ENCODE measurements at places on chromosomes 13 and 19.

DNA sequence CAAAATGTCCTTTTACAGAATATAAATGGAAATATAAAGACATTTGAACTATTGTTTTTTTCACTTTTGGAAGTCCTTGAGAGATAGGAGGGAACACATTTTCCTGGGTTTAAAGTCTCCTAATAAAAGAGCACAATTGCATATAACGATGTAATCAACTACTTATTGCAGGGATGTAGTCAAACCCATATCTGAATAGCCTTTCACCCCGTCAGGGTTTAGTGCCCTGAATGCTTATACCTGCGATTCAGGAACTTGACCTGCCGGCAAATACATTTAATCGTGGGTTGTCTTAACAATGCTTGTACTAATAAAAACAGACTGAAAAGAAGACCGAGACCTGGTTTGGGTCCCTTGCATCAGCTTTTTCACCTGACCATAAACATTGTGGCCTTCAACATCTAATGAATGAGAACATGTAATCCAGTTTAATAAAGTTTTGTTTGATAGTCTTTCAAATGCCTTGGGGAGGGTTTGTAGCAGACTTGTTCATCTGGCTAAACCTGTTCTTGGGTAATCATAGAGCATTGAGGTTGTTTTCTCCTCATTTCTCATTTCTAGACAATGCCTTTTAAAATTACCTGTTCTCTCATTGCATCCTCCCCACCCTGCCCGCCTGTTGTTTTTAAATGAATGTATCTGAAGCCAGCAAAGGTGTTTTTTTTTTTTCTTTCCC lies 7.0 kb downstream of the KLF5 start:
- DNase-seq, result no peak

GRCh38 chr13:40438999-40439797 lies 227.2 kb downstream of the FOXO1 start:
- DNase-seq, result no peak

GRCh38 chr19:54233941-54234340 lies 8.6 kb downstream of the LILRA6 start:
- DNase-seq, result no peak

GRCh38 chr19:35202722-35203688 lies 25.5 kb downstream of the FAM187B start:
- no peak for DNase-seq

DNA sequence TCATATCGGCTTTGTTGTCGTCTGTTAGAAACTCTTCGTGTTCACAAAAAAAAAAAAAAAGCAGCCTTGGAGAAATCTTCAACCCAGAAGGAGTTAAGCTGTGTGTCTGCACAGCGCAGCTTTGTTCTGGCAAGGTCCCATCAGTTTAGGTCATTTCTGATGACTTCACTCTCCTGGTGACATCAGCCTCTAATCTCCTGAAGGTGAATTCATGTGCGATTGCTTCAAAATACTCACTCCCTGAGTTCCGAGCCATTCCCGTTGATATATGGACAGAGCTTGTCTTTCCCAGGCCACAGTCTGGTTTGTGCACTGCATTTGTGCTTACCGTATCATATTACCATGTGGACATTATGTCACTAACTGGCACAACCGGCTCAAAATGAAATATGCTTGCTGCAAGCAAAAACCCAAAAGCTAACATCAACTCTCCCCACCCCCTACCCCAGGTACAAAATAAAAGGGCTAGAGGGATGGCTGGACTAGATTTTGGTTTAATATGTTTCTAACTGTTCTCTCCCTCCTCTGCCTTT lies 342.4 kb downstream of the KCNRG start:
- no peak for DNase-seq

DNA sequence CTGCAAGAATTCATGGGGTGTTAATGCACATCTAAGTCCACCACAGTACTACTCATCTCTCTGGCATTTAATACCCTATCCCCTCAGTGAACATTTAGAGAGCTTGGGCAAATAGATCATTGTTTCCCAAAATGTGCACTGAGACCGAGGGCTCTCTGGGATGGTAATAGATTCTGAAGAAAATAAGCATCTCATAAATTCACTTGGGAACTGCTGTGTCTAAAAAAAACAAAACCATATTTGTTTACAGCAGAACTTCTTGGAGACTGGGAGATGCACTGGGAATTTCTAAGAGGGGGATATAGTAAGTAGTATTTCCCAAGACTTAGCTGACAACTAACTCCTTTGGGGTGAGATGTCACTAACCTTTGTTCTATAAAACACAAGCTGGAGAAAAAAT lies 58.4 kb downstream of the ENOX1 start:
- DNase-seq, result no peak

DNA sequence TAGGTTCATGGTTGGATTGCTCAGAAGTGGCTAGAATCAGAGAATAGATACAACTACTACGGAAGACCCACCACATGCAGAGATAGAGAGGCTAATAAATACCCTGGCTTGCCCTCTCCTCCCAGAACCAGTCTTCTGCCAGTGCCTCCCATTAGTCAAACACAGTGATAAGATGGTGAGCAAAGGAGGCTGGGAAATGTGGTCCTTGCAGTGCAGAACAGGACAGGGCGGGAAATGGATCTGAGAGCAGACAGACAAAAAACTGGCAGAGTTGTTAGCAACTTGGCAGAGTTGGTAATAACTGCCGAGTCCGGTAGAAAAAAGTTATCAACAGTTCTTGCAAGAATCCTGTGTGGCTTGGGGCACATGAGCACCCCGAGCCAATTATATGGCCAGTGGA lies 8.7 kb downstream of the KLK1 start:
- no peak for DNase-seq

DNA sequence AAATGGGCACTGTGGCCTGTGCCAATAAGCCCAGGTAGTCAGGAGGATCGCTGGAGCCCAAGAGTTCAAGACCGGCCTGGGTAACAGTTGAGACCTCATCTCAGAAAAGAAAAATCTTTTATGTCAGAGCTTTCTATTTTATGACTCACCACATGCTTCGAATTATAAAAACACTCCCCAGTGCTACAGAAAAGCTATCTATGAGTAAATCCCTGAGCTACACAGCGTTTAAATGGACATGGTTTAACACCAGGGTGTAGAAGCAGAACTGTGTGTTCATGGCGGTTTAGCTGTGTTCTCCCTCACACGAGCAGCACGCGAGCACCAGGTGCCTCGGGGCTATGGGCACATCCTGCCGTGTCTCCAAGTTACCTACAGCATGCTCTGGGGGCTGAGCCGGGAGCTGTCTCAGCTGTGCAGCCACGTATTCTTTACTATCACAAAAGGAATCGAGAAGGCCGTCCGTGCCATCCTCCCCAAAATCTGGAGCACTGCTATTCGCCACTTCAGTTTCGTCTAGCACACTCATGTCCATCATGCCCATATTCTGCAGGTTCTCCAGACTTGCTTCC lies 6.7 kb downstream of the SAFB2 start:
- no peak for DNase-seq

GRCh38 chr19:51781999-51782398 lies 13.0 kb upstream of the FPR3 start:
- DNase-seq, result no peak

GRCh38 chr19:48926909-48927308 lies 6.6 kb upstream of the DHDH start:
- DNase-seq, result no peak

DNA sequence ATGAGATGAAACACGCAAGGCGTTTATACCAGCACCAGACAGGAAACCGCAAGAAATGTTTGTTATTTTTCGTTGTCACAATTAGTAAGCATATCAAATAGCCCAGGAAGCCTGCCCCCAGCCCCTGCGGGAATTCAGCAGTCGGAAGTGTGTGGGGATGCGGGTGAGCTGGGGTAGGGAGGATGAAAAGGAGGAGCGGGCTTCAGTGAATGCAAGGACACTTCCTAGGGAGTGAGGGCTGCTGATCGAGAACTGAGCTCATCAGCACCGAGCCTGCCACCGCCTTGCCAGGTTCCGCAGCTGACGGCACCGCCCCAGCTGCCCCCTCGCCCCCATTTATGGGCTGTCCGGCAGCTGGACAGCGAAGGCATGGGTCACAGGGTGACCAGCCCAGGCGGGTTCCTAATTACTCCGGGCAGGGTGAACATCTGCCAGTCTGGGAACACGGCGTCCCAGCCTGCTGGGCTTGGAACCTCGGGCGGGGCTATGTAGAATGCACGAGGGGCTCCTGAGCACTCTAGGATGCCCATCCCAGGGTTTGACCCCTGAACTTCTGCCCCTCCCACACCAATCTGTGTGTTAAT lies 1.6 kb upstream of the BEST2 start:
- no peak for DNase-seq

DNA sequence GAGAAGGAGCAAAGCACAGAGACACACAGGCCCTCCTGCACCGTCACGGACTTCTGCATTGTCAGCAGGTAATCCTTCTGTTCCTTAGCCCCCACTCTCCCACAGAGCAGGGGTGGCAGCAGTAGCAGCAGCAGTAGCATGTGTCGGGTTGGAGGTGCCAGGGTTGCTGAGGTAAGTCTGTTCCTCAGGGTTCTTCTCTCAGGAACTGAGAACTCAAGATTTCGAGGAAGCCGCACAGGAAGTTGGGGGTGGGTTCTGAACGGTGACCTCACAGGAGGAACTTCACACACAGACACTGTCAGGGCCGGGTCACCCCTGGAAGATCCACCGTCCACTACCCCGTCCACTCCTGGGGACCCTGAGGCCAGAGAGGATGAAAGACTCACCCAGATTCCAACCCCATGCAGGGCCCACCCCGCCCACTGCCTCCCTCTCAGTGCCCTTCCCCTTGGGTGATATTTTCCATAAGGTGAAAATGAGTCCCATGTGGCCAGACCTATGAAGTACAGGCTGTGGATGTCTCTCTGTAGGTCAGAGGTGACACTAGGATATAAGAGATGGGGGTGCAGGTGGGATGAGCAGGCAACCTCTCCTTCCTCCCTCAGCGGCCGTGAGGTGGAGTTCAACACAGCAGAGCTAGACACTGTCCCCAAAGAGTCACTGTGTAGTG lies at the start of gene SIGLEC12:
SIGLEC12 (minus strand) TSS at position 207 of the 670 bp plus-strand sequence; CDS start at position 140, 67 bp downstream.
- DNase-seq, result no peak

DNA sequence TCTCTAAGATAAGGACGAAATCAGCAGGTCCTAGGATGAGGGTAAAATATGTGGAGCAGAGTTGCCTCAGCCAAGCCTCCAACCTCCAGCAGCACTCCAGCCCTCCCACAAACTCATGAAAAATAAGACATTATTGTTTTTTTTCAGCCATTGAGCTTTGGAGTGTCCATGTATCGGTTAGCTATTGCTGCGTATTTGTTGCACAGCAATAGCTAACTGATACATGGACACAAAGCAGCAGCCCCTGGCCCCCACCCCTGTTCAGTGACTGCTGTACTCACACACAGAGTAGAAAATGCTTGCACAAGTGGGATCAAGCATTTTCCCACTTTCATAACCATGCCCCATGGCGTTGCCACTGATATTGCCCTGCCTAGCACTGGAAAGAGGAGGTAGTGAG lies 19.1 kb upstream of the URI1 start:
- DNase-seq, result no peak

- DNase-seq, result no peak
Observed at GRCh38 chr19:33947265-33947964, 150.7 kb downstream of the KCTD15 start.

GRCh38 chr13:63542770-63543169 lies 2127.1 kb upstream of the PCDH20 start:
- no peak for DNase-seq

DNA sequence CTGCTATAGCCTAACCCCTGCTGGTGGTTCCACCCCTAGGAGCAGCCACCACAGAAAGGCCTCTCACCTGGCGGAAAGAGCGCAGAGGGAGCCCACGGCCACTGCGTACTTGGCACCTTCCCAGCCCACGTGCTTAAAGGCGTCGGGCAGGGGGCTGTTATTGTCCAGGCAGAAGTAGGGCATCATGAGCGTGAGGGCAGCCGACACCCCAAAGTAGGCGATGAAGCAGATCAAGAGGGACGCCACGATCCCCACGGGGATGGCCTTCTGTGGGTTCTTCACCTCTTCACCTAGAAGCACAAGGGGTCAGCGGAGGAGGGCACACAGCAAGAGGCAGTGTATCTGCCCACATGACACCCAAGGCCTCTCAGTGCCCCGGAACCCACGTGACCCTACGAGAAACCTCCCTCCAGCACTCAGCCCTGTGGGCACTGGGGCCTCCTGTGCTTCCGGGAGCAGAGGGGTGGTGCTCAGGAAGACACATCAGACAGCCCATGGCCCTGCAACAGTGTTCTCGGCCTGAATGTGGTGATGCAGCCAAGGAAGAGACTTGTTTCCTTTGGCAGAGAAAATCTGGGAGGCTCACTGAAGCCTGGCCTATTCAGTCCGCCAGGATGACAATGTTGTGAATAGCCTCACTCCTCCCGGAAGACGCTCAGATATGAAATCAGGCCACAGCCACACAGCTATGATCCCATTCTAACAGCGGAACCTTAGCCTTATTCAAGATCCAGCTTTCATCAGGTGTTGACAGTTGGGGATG lies 72.1 kb downstream of the SLC7A1 start:
- DNase-seq, result no peak

DNA sequence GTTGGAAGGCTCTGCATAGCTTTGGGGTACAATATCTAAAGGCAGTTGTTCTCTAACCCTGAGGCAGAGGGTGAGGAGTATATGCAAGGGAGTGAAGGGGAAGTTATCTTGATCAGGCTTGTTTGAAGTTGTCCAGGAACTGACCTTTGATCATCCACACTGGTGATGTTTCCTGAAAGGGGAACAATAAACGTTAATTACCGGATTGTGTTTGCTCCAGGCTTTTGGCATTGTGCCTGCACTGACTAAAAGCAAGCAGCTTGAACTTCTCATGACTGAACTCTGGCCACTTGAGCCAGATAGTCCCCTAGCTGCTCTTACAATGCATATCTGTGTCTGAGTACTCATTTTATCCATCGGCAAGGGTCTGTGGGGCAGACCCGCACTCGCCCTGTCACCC lies 27.0 kb upstream of the ZNF726 start:
- no peak for DNase-seq

- DNase-seq, result no peak
Observed at GRCh38 chr13:65642996-65643395, 1587.1 kb downstream of the PCDH9 start.

DNA sequence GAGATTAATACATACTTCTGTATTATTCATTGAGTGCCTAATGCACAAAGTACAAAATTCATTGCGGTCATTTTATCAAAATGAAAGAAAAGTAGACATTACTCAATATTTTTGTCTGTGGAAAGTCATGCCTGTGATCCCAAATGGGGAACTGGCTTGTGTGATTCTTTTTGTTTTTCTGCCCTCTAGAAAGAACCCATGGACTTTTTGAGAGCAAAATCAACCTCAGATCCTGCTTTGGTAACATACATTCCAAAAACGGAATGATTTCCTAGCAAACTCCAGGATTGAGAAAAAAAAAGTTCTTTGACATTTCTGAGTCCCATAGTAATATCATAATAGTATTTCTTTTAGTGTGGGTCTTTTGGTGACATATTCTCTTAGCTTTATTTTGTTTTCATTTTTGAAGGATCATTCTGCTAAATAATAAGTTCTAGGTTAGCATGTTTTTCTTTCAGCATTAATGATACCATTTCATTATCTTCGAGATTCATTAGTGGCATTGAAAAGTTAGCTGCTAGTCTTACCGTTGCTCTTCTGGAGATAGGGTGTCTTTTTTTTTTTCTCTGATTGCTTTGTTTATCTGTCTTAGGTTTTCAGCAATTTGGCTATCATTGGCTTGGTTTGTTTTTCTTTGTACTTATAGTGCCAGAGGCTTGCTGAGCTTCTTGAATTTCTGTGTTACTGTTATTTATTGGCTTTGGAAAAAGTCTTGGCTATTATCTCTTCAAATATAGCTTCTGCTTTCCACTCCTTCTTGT lies 102.4 kb upstream of the CSNK1A1L start:
- no peak for DNase-seq

GRCh38 chr13:44312834-44313551 lies 60.6 kb upstream of the SERP2 start:
- DNase-seq, result no peak

- DNase-seq, result no peak
Observed at GRCh38 chr19:19645233-19645870, 1.9 kb upstream of the GMIP start.

- no peak for DNase-seq
Observed at GRCh38 chr19:14152713-14153112, 16.3 kb upstream of the ASF1B start.

Measured in stimulated activated CD8-positive, alpha-beta memory T cell treated with anti-CD3 and anti-CD28 coated beads, Interleukin-2, amount 100 ng/mL, for 1 hour (primary cell).